EL (cell line): ENCODE measurements at places on chromosomes 6 and 20.

DNA sequence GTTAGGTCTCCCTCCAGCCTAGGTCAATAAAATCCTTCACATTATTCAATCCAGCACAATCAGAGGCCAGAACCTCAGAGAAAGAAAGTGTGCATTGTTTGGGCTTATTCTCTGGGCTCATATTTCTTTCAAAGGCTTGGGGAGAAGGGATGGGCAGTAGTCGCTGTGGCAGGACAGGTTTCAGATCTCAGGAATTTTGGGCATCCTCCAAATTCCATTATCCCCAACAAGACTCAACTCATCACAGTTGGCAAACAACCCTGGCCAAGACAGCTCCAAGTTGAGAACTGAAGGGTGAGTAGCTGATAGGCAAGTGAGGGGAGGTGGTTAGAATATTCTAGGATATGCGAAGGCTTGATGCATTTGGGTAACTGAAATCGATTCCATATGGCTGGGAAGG, 27.2 kb upstream of the CHD6 start:
- no peak for DNase-seq

GRCh38 chr6:89566930-89567629, 71.5 kb downstream of the LYRM2 start:
- no peak for DNase-seq

DNA sequence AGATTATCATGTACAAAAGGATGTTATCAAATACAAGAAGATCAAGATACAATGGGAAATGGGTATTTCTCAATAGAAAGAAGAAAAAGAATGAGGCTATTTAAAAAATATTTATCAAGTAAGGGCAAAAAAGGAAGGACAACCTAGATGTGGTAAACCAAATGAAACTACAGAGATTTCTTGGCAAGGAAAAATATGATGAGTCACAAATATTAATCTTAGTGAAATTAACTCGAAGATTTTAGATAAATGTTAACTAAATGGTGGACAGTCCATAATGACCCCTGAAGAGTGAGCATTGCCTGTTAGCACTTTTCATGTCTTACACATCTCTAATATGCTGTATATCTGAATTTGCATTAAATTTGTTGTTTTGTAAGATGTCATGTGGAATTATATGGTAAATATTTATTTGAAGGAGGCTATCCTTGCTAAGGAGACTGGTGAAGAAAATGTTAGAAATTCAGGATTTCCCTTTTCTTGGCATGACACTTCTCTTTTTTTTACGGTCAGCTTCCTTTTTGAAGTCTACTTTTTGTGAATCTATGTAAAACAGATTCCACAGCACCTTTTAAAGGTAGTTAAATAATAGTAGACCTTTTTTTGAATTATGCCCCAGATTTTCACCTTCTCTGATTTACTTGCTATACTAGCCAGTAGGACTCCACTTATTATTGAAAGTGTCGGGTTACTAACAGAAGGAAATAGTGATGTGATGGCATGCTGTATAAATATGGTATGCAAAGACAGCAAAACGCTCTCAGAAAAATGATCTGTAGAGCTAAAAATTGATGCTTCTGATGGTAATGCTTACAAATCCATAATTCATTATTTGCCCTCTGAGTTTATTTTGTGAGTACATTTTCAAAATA, 120.5 kb downstream of the HIVEP1 start:
- DNase-seq, result peak; percentile 9

GRCh38 chr20:31897541-31897940, 27.1 kb downstream of the TTLL9 start:
- no peak for DNase-seq

- DNase-seq, result no peak
These were observed 91.6 kb downstream of the RTN4IP1 start for GRCh38 chr6:106537662-106538061.
